ENCODE measurements at places on chromosomes 16 and 17.

GRCh38 chr17:35051183-35051578, 12.3 kb downstream of the RFFL start:
- no peak for DNase-seq

DNA sequence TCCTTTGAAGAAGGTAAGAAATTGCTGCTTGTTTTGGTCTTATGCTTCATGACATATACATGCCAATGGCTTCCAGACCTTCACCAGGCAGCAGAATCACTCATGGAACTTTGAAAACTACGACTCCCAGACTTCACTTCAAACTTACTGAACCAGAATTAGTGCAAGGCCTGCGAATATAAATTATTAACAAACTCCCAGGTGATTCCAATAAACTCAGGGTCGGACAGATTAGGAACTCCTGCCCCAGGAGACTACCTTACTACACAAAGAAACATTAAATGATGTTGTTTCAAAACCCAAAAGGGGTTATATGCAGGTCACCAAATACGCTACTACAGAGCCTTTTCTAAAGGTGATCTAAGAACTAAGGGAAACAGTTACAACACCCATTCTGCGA, 20.4 kb downstream of the PSME3IP1 start:
- DNase-seq = no peak

DNA sequence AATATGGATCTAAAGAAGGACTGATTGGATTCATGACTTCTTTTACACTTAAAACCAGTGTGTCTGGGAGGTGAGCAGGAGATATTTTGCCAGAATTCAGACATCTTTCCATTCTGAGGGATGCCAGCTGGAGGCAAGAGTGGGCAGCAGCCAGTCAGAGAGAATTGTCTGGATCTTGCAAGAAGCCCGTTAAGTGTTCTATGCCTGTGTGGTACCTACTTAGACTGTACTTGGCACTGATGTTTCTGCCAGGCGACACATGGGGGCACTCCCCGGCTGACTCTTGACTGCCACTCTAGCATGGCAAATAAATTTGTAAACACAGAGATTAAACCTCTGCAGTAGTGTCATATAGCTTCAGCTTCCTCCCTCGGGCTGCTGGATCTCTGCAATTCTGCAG, 247.7 kb downstream of the UTP18 start:
- no peak for DNase-seq

DNA sequence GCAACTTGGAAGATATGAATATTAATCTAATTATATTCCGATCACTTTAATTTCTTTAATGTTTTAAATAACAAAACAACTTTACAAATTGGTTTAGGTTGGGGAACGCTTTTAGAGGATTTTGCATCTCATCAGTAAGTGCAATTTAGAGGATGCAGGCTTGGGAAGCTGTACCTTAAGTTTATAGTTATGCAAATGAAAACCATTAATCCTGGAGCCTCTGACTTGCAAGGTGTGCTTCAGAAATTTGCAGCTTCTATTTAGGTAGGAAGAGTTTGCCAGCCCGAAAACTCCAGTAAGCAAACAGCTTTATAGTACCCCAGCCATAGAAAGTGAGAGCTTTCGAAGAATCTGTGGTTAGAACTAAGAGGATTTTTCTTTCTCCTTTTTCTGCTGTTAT, 547.0 kb downstream of the MAF start:
- DNase-seq = no peak

- DNase-seq = no peak
These were observed 1.4 kb upstream of the WDR45B start for GRCh38 chr17:82649501-82650261.

DNA sequence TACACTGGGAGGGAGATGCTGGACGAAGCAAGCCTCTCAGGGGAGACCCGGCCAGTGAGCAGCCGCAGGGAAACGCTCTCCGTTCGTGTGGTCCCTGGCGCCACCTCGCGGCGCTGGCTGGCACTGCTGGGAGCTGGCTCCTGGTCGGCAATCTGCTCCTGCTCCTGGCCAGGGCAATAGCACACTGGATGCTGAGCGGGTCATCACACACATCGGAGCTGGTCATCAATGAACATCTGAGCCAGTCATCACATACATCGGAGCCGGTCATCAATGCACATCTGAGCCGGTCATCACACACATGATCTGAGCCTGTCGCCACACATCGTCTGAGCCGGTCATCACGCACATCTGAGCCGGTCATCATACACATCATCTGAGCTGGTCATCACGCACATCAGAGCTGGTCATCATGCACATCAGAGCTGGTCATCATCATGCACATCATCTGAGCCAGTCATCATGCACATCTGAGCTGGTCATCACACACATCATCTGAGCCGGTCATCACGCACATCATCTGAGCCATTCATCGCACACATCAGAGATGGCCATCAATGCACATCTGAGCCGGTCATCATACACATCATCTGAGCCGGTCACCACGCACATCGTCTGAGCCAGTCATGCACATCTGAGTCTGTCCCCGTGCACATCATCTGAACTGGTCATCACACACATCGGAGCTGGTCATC, 217.3 kb downstream of the RBFOX3 start:
- DNase-seq = peak; percentile 69

GRCh38 chr16:12026741-12027490, 50.4 kb downstream of the SNX29 start:
- DNase-seq = no peak

- peak; percentile 14 for DNase-seq
These were observed 15.2 kb upstream of the HERPUD1 start for GRCh38 chr16:56916571-56917403.

DNA sequence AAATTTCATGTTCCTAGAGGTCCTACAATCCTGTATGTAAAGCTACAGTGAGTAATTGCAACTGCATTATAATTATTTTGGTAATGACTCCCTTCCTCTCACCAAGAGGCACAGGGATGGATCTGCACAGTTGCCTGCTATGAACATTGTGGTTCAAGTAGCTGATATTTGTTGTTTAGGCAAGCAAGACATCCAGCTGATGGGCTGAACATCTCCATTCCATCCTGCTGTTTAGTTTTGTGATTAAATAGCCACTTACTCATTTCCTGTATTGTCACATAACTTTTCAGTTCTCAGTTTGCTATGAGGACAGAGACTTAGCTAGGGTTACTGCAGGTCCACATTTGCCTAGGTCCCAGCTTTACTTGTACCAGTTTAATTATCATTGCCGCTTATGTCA, 181.2 kb upstream of the TBX2 start:
- DNase-seq = no peak

GRCh38 chr17:51180486-51180885, 14.3 kb downstream of the NME2 start:
- DNase-seq = no peak

GRCh38 chr16:30929167-30929566, 5.8 kb downstream of the FBXL19 start:
- no peak for DNase-seq

- no peak for DNase-seq
These were observed 47.8 kb downstream of the SLC7A5 start for GRCh38 chr16:87821376-87822107.

DNA sequence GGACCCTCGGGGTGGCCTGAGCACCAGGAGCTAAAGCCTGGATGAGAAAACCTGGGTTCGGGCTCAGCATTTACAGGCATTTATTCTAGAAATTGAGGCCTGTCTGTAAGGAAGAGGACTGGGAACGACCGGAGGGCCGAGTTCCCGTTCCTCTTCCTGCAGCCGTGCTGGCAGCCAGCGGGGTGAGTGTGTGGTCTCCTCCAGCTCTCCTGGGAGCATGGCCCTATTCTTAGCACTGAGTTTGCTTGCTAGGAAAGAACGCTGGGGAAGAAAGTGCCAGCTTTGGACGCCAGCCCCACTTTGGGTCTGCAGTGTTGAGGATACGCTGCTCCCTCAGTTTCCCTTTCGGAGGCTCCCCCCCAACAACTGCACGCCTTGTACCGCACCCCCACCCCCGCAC, 49.6 kb downstream of the MGAT5B start:
- DNase-seq = no peak

DNA sequence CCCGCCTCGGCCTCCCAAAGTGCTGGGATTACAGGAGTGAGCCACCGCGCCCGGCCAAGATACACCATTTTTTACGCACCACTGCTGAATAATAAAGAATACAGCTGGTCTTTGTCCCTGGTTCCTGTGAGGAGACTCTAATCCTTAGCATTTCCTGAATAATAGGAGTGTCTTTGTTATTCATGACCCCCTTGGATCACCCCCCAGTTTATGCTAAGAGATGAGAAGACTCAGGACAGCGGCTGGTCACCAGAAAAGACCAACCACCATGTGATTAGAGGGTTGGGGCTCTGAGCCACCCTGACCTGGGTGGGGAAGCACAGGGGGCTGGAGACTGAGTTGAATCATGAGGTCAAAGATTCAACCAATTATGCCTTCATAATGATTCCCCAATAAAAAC, 17.3 kb downstream of the PHLPP2 start:
- DNase-seq = no peak

DNA sequence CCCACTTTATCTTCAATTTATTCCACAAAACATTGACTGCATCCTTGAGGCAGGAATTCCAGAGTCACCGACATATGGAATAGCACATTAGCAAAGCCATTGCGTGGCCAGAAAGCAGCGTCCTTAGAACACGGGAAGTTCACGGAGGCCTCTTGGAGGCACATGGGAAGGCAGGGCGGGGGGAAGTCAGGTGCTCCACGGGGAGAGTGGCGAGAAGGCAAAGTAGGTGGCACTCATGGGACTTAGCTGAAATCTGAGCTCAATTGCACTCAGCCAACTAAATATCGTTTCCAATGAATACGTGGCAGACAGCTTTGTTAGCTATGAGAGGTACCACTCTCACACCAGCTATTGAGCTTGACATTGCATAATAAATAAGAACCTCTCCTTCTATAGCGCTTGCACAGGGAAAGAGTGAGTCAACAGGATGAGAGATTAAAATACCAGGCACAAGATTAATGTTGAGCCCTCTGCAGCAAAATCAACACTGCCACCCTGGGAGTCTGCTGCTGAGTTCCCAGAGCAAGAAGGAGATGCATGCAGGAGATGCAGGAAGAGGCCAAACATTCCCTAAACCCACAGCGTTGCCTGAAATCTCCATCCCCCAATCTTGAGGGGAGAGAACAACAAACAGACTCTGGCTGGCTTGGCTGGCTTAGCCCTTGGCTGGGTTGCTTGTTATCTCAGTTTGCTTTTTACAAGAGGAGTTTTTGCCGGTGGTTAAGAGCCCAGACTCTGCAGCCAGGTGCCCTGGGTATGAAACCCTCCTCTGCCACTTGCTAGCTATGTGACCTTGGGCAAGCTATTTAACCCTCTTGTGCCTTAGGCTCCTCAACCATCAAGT, 28.8 kb downstream of the ABCC12 start:
- DNase-seq = no peak

GRCh38 chr16:751152-752006, 9.2 kb upstream of the MSLN start:
- DNase-seq = no peak

- DNase-seq = no peak
These were observed 2.3 kb upstream of the PYDC1 start for GRCh38 chr16:31219154-31219741.

GRCh38 chr17:9290226-9290613, 268.9 kb downstream of the NTN1 start:
- DNase-seq = no peak

DNA sequence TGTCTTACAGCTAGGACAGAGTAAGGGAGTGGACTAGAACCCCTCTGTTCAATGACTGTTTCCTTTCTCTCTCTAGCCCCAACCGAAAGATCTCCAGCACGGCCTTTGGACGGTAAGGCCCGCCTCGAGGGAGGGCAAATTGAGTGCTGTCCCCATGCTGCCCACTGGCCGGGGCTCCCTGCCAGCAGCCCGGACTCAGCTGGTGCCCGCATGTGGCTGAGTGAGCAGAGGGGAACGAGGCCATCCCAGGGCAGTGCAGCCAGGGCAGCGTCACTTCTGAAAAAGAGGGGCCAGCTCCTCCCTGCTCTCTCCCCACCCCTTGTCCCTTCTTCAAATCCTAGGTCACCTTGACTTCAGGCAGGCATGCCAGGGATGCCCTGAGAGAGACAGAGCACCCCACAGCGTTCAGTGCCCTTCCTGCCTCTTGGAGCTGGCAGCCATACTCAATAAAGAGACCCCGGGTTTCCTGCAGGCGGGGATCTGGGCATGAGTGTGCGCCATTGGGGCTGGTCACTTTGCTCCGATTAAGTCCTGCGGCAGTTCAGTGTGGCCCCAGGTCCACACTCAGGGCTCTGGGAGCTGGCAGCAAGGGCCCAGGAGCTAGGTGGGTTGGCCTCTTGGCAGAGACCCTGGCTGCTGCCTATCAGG, 130.9 kb downstream of the RAB11FIP4 start:
- DNase-seq = no peak

DNA sequence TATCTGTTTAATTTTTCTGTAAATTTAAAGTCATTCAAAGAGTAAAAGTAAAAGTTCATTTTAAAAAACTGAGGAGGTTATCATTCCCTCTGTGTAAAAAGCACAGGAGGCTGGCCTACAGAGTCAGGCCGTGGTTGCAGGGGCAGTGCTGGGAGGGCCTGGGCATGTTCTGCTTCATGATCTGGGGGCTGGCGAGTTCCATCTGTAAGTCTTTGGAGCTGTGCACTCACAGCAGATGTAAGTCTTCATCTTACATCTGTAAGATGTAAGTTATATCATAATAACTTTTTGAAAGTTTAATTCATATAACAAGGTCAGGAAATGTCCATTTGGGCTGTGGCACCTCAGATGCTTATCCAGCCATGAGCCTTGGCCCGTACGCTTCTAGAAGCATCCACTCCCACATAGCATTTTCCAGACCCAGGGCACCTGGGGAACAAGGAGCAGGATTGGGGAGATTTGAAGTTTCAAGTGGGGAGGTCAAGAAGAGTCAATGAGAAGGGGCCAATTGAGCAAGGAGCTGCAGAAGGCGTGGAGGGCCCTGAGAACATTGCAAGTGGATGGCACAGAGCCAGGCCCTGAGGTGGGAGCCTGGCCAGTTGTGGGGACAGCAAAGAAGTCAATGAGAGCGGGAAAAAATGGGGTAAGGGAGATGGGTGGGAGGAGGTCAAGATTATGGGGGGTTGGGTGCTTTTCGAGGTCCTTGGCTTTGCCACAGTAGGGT, 54.1 kb downstream of the TNFRSF13B start:
- no peak for DNase-seq

DNA sequence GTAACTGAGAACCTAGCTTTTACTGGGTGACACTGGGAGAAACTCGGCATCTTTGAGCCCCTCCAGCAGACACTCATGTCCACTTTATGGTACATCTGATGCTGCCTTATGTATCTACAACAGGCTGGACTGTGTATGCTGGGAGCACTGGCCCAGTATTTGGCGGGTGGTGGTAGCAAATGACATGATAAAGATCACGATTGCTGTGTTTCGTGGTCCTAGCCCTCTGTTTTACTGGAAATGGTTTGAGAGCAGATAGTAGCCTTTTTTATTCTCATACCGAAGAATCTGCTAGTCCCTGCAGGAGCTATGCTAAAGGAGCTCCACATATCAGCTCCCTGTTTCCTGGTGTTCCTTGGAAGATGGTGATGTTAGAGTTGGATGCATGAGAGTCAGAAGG, 150.3 kb downstream of the CCDC182 start:
- no peak for DNase-seq

Data from stimulated activated CD4-positive, alpha-beta T cell treated with anti-CD3 and anti-CD28 coated beads, Interleukin-1b, Interleukin-23, amount 100 ng/mL, for 48 hours (primary cell).